Neural progenitor cell (in vitro differentiated cells): ENCODE measurements at places on chromosomes 6 and 20. TPM values are rescaled to one million over a fixed set of nuclear protein-coding genes. Genes with fewer than 3 reads are reported as not detected.
A peak's percentile ranks its signal among the peaks of the same experiment; 100 is the strongest.

The PLEKHG1 gene
- 4.6 and 4.7 TPM in 2 replicates for total RNA-seq

The SCRT2 gene
- total RNA-seq = not detected in 2 replicates

The PAK5 gene
- 1.6 and 1.9 TPM in 2 replicates for total RNA-seq

The TRIM27 gene
- 69.0 and 94.5 TPM in 2 replicates for total RNA-seq

The KHDC1L gene
- total RNA-seq = 1.9 and 2.1 TPM in 2 replicates

The COL21A1 gene
- total RNA-seq = 0.43 and 0.95 TPM in 2 replicates

The KIF25 gene
- 1.2 and 1.5 TPM in 2 replicates for total RNA-seq

The GTSF1L gene
- not detected in 2 replicates for total RNA-seq

The SPDEF gene
- 0.50 TPM in 1 of 2 replicates, not detected in the other for total RNA-seq

The RIMS1 gene
- 2.4 and 2.5 TPM in 2 replicates for total RNA-seq

DNA sequence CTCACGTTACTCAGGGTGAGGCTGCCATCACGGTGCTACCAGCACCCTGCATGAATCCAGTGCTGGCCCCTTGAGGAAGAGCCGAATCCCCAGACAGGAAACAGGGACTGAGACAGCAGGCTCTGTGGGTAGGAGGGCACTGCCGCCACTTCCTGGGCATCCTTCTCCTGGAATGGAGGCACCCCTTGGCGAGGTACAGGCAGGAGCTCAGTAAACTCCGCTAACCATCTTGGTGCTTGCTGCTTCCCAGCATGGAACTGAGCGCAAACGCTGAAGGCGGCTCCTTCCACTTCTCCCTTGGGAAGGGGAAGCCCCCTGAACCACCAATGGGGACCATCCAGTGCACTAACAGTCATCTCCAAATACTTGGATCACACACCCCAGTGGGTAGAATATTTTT lies 13.5 kb upstream of the CCDC167 start:
- DNase-seq = no peak

- no peak for DNase-seq
These were observed 111.6 kb downstream of the TBC1D32 start for GRCh38 chr6:121222656-121223055.

DNA sequence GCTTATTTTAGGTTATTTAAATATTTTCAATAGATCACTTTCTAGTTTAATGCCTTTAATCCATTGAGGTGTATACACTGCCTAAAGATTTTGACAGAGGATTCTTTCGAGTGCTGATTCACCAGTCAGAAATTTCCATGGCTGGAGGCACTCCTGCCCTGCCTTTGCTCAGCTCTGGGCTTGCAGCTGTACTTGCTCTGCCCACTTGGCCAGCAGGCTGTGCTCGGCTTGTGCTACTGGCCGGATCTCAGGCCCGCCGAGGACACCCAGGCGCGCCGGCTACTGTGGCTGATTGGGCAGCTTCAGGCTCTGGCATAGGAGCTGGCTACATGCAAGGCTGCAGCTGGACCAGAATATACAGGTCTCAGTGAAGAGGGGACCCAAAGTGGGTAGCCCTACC lies 675.1 kb upstream of the MMS22L start:
- peak; percentile 45 for DNase-seq

DNA sequence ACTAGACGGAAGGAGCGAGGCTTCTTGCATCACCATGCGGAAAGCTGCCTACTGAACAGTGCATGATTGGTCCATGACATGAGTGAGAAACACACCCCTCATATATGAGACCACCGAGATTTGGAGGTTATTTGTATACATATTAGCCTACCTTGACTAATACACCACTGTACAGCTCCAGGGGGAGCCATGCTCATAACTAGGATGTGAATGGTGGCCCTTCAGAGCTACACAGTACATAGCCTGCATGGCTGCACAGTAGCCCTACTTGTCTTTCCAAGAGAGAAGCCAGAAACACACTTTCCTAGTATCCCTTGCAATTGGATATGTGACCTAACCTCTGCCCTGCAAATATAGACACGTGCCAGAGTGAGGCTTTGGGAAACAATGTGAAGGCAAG lies 21.8 kb upstream of the MCUR1 start:
- DNase-seq = no peak

GRCh38 chr6:163128324-163128723 lies 286.2 kb upstream of the QKI start:
- no peak for DNase-seq

GRCh38 chr6:127606131-127606562 lies 29.2 kb downstream of the C6orf58 start:
- DNase-seq = peak; percentile 67

GRCh38 chr6:89655122-89655521 lies 16.6 kb upstream of the LYRM2 start:
- DNase-seq = no peak

DNA sequence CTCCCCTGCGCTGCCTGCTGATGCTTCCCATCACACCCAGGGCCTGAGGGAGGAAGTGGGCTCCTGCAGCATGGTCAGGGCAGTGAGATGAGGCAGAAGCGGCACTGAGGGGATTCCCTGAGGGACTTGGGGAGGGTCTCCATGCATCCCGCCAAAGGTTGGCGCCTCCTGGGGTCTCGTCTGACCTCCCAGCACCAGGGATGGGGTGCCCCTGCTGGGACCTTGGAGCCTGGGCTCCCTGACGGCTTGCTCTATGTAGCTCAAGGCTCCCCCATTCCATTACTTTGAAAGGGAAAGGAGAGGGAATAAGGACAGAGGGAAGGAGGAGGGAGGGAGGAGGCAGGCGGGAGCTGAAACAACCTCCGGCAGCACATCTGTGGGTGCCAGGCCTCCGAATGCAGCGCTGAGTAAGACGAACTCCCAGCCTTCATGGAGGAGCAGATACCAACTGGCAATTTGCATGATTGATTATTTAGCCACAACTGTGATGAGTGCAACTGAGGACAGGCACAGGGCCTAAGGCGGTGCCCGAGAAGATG lies 259.3 kb downstream of the ERMARD start:
- no peak for DNase-seq

GRCh38 chr6:64590965-64591675 lies 955.5 kb downstream of the PHF3 start:
- DNase-seq = no peak

GRCh38 chr6:62716719-62717118 lies 430.7 kb upstream of the KHDRBS2 start:
- no peak for DNase-seq

DNA sequence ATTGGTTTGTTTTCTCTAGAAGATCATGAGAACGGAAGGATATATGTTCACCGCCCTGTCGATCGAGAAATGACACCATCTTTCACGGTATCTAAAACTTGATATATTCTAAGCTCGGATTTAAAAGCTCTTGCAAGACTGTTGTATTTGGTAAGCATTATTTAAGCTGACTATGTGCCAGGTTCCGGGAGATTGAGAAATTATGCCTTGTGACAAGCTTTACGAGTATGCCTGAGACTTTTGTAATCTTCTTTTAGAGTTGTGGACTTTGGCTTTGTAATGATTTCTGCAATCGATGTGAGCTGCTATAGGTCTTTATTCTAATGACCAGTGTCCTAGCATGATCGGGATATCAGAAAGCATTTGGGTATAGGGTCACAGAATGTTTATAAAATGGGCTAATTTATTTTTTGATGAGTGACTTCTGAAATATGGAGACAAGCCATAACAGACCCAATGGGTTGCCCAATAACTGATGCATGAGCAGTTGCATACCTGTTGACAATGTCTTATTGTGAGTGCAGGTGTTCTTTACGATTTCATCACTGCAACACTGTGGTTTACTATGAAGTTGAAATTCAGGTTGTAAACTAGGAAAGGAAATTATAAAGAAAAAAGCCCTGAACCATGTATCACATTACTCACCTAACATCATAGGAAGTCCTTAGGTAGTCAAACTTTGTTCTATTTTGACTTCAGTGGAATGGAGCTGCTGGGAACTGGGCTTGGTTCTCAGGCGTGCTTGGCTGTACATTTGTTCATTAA lies 14.0 kb downstream of the CDH26 start:
- DNase-seq = no peak

- DNase-seq = no peak
These were observed 182.3 kb downstream of the SASH1 start for GRCh38 chr6:148524976-148525375.

- DNase-seq = no peak
These were observed 43.9 kb upstream of the PAX1 start for GRCh38 chr20:21661488-21662055.

DNA sequence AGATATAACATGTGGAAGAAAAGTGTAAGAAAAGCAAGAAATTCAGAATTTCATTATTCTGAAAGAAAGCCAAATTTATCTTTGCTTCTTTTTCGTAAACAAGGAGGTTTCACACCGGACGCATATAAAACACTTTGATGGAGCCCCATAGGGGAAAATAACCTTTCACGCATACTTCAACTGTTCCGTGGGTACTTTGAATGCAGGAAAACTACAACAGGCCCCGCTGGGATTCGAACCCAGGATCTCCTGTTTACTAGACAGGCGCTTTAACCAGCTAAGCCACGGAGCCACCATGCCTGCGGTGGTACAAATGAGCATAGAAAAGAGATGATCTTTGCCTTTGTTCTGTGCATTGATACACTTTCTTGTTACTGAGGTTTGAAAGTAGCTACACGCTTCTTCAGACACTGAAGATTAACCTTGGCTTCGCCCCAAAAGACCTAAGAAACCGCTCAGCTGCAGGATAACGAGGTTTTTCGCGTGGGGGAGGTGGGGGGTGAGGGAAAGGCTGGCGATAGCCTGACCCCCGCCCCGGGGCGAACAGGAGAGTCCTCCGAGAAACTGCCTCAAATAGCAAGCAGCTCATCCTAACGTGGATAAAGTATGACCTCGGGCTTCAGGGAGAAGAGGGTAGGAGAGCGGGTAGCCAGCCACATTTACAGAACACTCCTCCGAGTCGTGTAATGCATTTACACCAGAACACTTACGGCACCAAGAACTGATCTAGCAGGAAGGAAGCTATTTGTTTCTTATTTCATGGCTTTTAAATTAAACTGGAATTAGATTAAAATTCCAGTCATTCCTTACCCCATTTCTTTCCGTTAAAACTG lies 5.3 kb upstream of the HMGN4 start:
- DNase-seq = peak; percentile 87

- no peak for DNase-seq
These were observed 37.9 kb downstream of the SCML4 start for GRCh38 chr6:107786179-107786578.

DNA sequence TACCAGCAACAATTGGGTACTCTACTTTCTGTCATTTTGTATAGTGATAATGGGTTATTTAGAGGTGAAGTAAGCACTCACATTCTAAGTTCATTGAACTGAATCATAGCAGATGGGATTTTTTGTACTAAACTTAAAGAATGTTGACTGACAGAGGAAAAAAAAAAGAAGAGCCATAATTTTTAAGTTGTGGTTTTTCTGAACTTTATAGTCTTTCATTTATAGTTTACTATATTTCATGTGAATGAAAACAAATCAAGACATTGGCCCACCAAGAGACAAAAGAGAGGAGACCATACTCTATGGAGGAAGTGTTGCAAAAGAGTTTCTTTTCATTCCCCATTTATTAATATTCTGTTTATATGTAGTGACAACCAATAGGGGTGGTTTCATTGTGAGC lies 685.7 kb downstream of the BCKDHB start:
- DNase-seq = no peak

DNA sequence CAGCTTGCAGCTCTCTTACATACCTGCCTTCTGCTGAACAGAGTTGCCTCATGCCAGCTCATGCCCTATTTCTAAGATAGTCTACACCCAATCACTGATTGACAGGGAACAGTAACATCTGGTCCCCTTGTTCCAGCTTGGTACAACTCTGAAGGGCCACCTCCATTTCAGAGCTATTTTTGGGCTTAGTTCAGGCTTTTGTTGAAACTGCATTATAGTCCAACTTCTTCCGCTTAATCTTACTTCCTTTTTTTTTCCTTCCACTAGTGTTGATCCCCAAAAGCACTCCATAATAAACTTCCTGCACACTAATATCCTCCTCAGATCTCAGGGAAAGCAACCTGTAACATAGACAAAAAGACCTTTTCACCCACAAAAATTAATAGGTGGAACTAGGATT lies 65.7 kb upstream of the TNFRSF21 start:
- no peak for DNase-seq
